ENCODE measurements at places on chromosomes 1 and 21.

- DNase-seq: no peak
Observed at GRCh38 chr1:164672588-164672987, 113.6 kb downstream of the PBX1 start.

DNA sequence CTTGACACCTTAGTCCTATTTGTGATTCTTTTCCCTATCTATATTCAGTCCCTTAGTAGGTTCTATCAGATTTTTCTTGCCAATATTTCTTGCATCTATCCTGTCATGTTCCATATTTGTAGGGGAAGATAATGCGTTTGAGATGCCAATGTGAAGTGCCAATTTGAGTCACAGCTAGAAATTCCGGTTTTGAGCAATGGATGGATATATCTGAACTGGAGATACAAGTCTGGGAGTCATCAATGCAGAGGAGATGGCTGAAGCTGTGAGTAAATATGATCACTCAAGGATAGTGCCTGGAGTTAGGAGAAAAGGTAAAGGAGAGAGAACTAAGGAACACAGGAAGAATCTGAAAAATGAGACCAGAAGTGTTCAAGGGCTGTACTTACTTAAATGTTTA, 93.8 kb downstream of the COQ8A start:
- DNase-seq: no peak

DNA sequence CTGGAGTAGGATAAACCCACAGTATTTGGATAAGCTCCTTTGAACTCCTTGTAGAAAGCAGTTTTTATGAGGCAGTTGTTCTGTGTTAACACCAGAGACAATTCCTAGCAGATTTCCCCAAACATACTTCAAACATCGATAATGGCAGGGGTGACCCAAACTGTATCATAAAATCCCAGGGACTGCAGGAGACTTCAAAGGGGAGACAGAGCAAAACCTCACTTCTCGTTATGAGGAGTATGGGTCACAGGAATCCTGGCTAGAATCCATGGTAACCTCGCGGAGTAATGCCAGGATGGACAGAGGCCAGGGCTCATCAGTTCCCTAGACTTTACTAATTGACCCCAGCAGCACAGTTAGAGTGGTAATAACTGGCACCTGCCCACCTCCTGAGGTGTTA, 148.0 kb downstream of the DHRS3 start:
- DNase-seq: no peak

GRCh38 chr21:46455575-46456385, 2.9 kb upstream of the DIP2A start:
- peak; percentile 30 for DNase-seq

DNA sequence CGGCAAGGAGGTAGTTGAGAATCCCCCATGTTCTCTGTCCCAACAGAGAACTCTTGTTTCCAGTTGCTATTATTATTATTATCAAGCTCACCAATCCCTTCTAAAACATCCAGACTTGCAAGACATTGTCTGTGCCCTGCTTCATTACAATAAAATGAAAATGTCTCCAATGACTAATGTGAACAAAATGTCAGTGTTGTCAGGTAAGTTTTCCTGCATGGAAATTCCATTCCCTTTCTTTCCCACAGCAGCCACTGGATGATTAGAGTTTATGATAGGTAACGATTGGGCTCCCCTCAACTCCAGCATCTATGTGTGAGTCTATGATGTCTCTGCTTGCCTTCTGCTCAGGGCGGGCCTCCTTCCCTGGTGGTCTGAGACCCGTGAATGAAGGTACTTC, 8.9 kb upstream of the DYRK1A start:
- DNase-seq: no peak

GRCh38 chr1:27471477-27471876, 18.5 kb downstream of the WASF2 start:
- peak; percentile 22 for DNase-seq

DNA sequence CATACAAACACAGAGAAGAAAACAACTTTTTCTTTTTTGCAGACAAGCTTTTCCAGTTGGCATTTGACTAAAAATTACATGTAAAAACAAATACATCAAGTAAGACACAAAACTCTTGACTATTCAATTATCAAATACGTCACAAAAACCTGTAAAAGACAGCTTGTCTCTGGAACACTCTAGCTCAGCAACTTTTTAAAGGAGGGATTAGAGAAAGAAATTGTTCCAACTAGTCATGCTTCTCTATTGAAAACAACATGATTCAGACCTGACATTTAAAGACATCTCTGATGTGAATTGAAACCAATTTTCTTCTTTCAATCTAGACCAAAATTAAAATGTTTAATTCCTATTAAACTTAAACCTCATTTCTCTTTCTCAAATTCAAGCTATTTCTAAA, 30.3 kb downstream of the SMYD3 start:
- DNase-seq: no peak

DNA sequence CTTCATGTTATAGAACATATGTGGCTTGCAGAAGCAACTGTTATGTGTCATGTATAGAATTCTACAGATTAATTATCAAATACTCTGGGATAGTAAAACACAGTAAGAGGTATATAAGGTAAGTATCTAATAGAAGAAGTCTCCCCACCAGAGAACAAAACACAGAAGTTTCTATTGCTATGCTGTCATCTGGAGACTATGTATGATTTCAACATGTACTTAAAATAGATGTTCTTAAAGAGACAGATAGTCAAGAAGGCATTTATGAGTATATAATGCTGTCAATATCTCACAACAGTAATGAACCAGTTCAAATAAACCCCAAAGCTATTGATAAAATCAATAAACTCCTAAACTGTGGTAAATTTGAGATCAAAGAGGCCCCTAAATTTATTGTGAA, 8.1 kb upstream of the ADCY10 start:
- peak; percentile 37 for DNase-seq

DNA sequence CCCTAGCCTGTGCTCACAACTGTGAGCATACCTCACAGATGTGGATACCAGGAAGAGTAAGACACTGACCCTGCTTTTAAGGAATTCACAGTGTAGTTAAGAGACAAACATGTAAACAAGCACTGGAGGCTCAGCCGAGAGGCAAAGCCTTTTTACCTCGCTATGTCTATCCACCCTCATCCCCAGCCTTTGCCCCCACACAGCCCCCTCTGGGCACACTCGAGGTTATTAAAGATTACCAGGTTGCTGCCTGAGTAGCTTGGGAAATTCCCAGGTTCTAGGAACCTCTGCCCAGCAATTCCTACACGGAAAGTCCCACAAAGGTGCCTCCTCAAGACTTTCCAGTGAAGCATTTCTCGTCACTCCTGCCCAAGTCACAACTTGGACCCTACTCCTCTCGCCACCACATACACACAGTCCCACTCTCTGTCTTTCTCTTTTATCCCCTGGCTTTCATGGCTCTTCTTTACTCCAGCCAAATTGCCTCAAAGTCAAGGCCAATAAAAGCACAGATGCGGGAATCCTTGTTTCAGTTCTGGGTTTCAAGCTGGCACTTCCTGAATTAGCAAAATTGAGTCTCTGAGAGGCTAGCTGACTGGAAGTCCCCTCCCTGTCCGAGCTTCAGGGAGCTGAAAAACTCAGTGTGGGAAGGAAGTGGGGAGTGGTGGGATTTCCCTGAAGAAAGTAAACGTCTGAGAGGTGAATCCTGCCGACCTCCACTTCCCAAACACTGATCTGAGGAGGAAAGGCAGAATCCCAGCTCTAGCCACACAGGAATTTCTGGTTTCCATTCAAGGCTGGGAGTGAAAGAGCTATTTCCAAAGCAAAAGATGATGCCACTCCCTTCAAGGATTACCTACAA, 7.6 kb downstream of the DENND2D start:
- DNase-seq: peak; percentile 91

DNA sequence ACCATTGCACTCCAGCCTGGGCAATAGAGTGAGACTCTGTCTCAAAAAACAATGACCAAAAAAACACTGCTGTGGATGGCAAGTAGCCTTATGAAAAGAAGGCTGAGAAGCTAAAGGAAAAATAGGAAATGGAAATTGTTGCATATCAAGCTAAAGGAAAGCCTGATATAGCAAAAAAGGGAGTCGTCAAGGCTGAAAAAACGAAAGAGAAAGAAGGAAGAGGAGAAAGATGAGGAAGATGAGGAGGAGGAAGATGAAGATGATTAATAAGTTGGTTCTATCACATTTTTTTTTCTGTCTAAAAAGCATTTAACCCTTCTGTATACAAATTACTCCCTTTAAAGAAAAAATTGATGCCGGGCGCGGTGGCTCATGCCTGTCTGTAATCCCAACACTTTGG, 10.2 kb upstream of the PRDX1 start:
- peak; percentile 69 for DNase-seq

DNA sequence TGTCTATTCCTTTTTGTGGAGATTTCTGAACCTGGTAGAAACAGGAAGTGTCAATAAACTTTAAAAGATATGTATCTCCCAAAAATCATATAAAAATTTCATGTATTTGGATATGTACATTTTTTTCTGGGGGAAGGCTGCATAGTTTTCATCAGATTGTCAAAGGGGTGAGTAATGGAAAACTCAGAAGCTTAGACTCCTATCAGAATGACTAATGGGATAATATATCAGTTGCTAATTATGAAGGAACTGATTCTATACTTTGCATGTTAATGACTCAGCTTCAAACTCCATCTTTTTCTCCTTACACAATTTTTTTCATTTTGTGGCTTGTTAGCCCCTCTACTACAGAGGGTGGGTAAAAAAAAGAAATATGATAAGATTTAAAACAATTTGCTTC, 55.9 kb downstream of the GON4L start:
- DNase-seq: peak; percentile 12

DNA sequence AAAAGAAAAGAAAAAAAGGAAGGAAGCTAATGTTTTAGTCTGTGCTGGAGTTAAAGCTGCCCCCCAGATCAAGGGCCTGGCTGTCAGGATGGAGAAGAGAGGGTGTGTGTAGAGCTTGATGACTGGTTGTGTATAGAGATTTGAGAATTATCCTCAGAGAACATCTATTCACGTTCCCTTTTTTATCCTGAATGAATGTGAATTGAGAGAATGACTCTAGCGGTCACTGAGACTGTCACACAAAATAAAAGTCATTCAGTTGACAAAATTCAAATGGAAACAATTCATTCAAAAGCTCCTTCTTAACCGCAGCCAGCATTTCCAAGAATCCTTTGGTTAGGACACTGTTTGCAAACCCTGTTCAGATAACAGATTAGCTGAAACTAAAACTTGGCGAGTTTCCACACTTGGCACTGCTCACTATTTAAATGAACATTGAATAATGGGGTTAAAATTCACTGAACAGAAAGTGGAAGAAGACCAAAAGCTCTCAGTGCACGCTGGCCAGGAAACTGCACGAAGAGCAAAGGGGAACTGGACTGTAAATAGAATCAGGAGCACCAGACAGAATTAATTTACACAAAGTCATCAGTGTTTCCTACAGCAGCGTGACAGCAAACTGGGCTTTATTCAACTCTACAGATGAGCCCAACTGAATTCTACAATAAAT, 13.6 kb upstream of the FAM89A start:
- DNase-seq: peak; percentile 79

GRCh38 chr1:3898994-3899753, 898 bp downstream of the C1orf174 start:
- DNase-seq: peak; percentile 13

DNA sequence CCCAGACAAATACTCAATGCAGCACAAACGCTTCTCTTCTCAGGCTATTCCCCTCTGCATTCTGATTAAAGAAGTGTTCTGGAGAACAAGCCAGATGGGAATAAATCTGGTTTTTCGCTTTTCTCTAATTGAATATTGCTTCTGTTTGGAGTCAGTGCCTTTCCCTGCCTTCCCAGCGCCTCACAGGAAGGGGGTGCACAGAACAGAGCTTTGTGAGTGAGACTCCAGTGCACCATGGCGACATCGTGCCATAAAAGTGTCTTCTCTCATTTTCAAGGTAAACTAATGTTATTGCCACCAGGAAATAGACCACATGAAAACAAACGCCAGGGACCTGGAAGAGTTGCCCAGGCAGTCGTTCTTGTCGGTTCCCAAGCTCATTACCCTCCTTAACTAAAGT, 43.6 kb upstream of the SLC45A1 start:
- DNase-seq: no peak

DNA sequence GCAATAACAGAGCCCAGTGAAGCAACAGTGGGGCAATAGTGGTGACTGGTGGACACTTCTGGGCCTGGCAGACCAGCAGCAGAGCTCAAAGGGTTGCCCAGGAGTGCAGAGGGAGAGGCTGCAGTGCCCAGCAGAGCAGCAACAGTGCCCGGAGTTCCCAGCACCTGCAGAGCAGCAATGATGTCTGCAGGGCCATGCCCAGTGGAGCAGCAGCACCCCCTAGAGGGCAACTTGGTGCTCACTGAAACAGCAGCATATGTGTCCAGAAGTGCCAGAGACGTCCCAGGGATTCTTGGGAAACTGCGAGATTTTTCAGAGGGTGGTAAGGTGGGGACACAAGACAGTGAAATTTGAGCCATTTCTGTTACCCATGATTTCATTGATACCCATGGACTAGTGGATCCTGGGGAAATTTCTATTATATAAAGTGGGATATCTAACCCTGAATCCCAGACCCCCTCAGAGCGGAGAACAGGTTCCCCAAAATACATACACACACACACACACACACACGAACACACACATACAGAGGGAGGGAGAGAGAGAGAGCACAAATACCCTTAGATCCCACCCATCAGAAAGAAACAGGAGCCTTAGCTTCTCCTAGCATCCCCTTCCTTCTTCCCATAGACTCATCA, 156.9 kb upstream of the GJB5 start:
- peak; percentile 70 for DNase-seq

GRCh38 chr1:25771221-25772114, 28.5 kb upstream of the SELENON start:
- no peak for DNase-seq

All from suppressor macrophage treated with lipopolysaccharide for 4 hours (primary cell).